ENCODE measurements at places on chromosomes 5 and 9. TPM values are rescaled to one million over a fixed set of nuclear protein-coding genes. Genes with fewer than 3 reads are reported as not detected.

DNA sequence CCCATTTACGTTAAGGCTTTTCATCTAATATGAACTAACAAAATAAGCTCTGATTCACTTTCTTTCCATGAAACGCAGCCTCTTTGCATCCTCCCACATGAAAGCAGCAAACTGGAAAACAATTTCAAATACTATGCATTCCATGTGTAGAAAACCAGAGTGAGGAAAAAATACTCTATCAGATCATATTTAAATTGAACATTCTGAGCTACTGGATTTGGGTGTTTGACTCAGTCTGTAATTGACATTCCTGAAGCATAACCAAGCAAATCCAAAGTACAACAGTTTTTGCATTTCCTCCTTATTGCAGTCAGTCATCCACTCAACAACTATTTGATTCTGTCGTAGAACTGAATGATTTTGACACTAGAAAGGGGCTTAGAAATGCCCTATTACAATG is 399.1 kb upstream of the NMUR2 start:
- DNase-seq = no peak

The FCN2 gene
- total RNA-seq = 95.7 TPM

GRCh38 chr5:73822989-73823339 is 197.0 kb downstream of the ARHGEF28 start:
- no peak for DNase-seq

DNA sequence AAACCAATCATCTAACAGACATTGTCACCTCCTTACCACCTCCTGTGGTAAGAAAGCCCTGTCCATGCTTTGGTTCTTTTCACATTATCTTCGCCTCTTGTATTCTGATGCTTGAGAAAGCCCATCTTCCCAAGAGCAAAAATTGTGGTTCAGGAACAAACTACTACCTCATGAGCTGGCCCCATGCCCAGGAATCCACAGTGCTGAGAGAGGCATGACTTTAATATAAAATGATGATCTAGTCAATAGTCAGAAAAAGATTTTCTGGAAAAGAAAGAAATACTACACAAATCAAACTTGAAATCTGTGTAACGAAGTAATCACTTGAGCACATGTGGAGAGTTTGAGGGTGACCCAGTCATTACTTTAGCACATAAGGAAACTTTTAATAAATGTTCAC is 94.7 kb downstream of the FGF10 start:
- no peak for DNase-seq
